ENCODE measurements at places on chromosomes 12 and 14.
A peak's percentile ranks its signal among the peaks of the same experiment; 100 is the strongest.

DNA sequence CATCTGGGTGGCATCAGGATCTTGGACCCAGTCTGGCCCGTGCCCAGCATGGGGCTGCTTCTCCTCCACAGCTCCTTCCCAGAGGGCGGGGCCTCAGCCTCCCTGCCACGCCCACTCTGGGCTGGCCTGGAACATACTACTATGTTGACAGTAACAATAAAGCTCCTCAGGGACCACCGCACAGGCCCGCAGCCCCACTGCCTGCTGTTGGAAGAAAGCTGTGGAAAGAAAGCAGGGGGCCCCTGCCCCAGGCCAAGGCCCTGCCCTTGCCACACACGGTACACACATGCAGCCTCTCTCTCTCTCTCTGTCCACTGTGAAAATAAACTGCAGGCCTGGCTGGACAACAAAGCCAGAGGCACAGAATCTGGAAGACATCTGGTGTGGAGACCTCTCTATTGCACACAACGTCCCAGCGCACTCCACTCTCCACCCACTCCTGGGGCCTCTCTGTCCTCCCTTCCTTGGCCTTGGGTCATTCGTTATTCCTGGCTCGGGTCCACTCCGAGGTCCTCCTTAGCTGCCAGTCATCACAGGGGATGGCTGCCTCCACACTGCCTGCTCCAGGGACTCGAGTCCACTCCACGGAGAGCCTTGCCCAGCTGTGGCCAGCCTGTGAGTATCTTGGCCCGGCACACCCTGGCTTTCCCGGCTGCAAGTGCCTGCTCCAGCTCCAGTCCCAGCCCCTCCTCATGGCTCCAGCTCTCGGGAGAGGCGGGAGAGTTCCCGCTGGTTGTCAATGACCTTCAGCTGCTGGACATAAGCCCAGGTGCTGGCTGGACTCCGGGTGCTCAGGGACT is 11.8 kb upstream of the ENDOU start:
- peak; percentile 95 for DNase-seq

GRCh38 chr12:49013428-49013827 is 5.1 kb downstream of the PRKAG1 start:
- DNase-seq = no peak

- DNase-seq = no peak
Observed at GRCh38 chr14:22502007-22502406, 87.0 kb downstream of the DAD1 start.

DNA sequence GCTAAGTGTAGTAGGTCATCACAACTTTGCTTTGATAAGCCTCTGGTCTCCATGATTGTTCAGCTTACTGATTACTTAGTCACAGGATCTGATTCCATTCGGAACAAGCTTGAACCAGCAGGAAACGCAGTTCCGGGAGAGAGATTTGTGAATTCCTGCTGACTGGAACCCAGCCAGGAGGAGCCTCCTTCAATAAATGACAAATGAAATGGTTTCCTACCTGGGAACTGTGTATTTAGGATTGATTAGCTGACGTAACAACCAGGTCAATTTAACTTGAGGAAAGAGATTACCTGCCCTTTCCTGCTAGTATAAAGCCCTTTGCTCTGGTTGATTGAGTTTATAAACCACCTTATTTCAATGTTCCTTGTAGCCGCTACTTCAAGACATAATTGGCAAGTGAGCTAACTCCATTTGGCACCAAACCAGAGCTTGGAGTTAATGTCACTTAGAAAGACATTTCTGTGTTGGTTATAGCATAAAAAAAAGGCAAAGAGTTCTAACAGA is 35.1 kb upstream of the KCNH3 start:
- no peak for DNase-seq

GRCh38 chr12:57101892-57102695 is 9.1 kb downstream of the STAT6 start:
- no peak for DNase-seq

DNA sequence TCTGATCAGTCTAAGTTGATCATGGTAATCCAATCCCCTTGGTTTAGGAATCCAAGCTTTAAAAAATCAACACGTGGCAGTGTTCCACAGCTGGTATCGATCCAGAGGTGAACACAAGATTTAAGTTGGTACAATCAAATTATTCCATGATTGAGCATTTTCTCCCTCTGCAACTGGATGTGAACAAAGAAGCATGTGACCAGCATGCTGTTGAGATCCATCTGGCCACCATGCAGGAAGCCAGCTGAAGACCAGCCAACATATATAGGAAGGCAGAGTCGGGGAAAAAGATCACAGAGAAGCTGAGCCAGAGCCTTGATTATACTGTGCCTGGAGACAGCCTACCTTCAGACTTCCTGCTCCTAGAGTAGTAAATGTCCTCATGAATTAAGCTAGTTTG is 158.3 kb downstream of the SEC23A start:
- DNase-seq = no peak

GRCh38 chr14:56137849-56138248 is 19.6 kb downstream of the PELI2 start:
- no peak for DNase-seq

DNA sequence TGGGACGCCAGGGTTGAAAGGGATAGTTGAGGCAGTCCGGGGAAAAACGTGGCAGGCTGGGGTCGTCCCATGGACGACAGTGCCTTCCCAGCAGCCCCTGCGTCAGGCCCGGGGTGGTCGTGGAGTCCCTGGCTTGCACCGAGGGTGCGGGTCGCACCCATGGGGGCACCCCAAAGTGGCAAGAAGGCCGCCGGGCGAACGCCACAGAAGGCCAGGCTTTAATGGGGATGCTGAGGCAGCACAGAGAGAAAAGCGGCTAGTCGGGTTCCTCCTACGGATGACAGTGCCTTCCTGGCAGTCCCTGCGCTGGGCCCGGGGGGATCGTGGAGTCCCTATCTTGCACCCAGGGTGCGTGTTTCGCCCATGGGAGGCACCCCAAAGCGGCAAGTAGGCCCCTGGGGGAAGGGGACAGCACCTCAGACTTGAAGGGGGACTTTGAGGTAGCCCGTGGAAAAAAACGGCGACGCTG is 158.6 kb upstream of the ALG10B start:
- no peak for DNase-seq

DNA sequence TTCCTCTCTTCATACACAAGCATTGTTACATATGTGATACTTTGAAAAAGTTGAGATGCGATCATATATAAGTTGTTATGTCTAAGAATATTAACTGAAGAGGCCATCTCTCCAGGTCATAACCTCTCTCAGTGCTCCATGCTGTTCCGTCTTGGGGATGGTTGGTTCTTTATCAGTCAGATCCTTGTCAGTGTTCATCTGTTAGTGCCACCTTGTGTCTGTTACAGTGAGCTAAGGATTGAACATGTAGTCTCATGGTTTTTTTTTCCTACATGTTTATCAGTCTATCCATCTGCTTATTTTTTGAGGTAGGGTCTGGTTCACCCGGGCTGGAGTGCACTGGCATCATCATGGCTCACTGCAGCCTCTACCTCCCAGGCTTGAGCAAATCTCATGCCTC is 30.5 kb downstream of the EP400 start:
- DNase-seq = no peak

DNA sequence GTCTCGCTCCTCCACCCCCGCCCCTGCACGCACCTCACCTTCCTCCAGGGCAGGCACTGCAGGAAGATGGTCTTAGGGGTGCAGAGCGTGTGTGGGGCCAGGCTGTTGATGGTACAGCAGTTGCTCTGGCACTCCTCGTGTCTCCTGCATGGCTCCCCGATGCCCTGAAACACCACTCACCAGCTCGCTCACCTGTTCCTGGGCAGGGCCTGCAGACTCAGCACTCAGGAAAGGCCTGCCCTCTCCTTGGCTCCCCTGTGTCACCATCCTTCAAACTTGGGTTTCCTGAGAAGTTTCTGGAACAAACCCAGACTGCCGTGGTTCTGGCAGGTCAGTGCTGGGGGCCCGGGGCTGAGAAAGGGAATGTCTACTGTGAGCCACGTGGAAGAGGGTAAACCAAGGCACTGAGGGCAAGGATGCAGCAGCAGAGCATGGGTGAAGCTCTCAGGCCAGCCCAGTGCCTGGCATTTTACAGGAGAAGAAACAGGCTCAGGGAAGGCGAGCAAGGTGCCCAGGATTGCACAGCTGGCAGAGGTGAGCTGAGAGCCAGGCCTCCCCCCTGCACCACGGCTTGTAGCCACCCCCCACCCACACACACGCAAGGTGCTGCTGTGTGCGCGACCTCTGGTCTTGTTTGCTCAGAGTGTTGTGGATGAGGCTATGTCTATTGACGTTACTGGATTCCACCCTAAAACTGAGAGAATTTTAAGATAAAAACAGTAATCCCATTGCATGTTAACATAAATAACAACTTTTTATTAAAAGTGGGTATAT is 5.5 kb downstream of the LRCOL1 start:
- no peak for DNase-seq

DNA sequence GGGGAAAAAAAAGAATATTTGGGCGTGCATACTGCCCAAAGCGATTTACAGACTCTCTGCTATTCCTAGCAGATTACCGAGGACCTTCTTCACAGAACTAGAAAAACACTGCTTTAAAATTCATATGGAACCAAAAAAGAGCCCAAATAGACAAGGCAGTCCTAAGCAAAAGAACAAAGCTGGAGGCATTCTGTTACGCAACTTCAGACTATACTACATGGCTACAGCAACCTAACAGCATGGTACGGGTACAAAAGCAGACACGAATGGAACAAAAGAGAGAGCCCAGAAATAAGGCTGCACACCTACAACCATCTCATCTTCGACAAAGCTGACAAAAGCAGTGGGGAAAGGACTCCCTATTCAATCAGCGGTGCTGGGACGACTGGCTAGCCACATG is 56.7 kb downstream of the TRAF3 start:
- no peak for DNase-seq

- DNase-seq = no peak
Observed at GRCh38 chr12:92221656-92222315, 76.1 kb upstream of the BTG1 start.

DNA sequence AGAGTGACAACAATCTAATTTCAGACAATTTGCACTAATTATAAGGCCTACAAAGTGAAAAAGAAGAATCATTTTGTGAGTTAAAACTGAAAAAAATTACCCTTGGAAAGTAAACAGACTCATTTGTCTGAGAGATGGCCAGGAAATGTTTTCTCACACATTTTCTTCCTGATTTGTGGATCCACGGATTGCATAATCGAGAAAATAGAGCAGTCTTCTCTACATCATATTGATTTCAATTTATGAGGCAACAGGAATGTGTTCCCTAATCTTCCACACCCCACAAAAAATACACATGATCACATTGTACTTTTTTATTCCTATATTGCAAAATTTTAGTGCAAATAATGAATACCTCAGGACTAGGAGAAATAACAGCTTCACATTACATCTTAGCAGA is 160.8 kb downstream of the CCER1 start:
- DNase-seq = no peak

DNA sequence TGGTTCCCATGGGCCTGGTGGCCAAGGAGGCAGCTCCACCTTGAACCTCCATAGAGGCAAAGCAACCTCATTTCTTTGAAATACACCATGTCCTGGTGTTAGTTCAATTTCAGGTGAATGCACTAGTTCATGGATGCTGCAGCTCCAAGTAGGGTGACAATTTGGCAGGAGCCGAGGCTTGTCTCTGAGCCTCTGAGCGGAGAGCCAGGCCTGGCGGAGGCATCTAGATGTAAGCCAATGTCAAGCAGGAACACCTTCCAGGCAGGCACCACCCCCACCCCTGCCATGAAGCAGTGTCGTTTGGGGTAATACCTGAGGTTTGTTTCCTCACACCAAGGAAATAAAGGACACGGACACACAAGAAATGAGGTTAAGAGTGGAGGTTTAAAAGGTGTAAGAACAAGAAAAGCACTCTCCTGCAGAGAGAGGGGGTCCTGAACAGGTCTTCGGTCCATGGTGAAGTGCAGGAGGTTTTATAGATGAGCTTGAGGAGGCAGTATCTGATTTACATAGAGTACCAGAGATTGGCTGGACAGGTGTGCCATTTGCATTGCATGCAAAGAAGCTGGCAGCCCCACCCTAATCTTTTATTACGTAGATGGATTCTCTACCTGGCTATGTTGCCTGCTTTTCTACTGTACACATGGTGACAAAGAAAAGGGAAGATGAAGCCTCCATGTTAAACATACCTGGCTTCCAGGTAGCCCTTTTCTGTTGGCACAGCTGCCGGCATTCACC is 60.3 kb downstream of the RIN3 start:
- DNase-seq = no peak

DNA sequence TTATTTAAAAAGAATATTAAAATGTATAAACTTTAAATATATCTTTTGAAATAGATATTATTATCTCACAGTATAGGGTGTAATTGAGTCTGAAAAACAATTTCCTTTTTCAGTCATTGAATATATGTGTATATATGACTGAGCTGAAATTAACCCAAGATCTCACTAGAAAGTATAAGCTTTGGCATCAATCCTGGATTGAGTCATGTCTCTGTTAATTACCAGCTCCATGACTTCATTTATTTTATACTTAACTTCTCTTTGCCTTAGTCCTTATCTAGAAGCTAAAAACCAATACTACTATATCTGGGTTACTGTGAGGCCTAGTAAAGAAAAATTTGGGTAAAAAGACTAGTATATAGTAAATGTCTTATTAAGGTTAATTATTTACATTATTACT is 1020.3 kb downstream of the LRFN5 start:
- DNase-seq = no peak

DNA sequence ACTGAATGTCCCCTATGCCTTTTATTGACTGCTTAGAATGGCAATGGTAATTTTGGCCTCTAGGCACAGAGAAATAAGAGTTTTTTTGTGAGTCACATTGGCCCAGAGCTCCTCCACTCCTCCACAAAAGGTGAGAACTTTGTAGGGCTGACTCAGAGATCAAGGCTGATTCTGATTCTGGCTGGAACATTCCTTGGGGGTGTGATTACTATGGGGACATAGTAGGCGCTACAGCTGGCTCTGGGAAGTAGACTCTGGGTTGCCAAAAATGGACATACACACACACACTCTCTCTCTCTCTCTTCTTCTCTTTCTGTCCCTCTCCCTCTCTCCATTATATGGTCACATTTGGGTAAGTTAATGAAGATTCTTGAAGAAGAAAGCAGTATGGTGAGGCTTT is 174.6 kb upstream of the DDHD1 start:
- no peak for DNase-seq

GRCh38 chr14:71713451-71713850 is 218.8 kb upstream of the RGS6 start:
- DNase-seq = no peak

- DNase-seq = no peak
Observed at GRCh38 chr14:50375760-50376159, 20.9 kb downstream of the CDKL1 start.

DNA sequence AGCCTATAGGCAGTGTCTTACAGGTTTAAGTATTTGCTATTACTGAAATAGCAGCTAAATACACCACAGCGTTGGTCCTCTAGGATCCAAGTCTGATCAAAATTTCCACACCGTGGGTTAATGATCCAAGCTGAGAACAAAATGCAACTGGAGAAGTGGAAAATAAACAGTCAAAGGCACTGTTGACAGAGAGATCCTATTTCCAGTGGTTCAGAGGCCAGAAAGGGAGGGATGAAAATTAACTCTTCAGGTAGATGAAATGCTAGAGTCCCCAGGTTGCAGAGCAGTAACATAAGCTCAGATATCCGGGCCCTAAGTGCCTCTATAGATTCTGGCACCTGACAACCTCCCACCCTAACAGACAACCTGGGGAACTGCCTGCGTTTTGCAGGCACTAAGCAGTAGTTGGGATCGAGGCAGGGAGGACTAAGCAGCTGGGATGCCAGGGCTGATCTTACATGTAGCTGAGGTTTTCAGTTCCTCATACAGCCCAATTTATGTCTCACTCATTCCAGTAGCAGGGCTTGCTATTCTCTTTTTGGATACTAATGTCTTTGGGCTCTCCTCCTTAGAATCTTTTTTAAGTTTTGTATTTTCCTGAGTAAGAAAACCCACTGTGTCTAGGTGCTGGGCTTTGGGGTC is 42.7 kb upstream of the CRACR2A start:
- DNase-seq = no peak

- DNase-seq = peak; percentile 44
Observed at GRCh38 chr14:90924621-90925340, 108.6 kb upstream of the TTC7B start.

Measured in upper lobe of left lung (tissue), 6 donors.